ENCODE measurements at places on chromosomes 6 and 20.

DNA sequence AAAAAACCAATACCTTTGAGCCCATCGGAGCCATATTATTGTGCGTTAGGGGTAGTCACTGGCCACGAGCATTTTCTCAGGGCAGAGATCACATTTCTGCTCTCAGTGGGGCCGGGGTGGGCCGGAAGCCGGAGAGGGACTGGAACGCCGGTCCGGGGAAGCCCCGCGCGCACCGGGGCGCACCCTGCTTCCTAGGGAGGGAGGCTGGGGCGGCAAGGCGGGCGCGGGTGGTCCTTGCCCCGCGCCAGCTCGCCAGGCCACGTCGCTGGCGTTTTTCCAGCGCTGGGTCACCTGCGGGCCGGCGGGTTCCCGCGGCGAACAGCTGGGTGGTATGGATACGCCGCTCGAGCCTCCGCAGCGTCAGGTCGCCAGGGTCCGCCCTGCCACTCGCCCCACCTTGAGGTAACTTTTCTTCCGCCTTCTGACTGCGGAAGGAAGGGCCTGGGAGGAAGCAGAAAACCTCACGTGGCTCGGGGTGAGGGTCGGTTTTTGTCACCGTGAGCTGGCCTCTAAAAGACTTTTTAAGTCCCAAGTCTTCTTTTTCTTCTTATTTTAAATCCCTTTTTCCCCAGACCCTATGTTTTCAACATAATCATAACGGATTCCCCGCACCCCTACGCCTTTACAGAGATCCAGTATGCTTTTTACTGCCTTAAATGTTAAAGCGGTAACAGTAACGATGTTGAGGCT is 2.7 kb upstream of the EEF1A1 start:
- peak; percentile 86 for DNase-seq

GRCh38 chr6:13338038-13338437 is 9.7 kb upstream of the TBC1D7 start:
- no peak for DNase-seq

DNA sequence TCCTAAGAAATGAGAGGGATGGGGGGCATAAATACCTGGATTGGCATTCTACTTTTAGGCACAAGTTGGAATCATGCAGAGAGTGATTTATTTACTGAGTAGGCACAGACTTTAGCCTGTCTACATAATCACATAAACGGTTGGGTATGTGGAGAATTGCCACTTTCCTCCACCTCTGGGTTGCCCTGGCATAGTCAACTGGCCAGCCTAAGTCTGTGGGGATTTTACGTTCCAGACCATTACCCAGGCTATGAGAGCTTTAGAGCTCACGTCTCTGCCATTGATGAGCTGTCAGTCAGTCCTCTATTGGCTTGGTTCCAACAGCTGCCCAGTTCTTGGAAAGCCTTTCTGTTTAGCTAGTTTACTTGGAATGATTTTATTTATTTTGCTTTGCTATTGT is 5.0 kb upstream of the BHLHE23 start:
- no peak for DNase-seq

DNA sequence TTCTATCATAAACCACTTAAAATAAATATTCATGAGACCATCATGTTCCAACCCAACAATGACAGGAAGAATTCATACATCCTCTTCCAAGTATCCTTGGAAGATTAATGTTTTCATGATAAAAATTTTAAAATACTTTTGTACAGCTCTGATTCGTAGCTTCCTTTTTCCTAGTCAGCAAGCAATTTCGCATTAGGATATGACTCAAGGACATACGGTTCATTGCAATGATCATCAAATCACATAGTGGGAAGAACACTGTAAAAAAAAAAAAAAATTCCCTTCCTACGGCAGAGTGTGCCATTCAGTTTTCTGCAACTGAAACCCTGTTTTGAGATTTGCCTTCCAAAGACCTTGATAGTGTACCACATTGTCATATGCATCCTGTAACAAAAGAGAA is 35.3 kb upstream of the GFOD1 start:
- no peak for DNase-seq

DNA sequence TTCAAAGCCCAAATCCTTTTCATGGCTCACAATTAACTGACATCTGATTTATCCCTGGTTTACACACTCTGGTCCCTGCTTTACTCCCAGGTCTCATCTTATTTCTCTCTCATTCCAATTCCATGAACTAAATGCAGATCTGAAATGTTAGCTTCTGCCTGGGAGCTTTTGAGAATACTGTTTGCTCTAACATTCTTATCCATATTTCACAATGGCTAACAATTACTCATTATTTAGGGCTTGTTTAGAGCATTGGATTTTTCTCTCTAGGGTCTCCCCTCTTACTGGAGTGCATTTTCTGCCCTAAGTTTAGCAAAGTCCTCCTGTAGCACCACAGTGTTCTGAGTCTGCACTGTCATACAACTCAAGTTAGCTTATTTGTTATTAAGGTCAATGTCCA is 121.5 kb upstream of the HCRTR2 start:
- DNase-seq, result no peak

GRCh38 chr6:31814677-31815024 is 432 bp downstream of the HSPA1L start:
- DNase-seq, result peak; percentile 56

GRCh38 chr20:21508230-21509078 is 5.4 kb downstream of the NKX2-2 start:
- no peak for DNase-seq

DNA sequence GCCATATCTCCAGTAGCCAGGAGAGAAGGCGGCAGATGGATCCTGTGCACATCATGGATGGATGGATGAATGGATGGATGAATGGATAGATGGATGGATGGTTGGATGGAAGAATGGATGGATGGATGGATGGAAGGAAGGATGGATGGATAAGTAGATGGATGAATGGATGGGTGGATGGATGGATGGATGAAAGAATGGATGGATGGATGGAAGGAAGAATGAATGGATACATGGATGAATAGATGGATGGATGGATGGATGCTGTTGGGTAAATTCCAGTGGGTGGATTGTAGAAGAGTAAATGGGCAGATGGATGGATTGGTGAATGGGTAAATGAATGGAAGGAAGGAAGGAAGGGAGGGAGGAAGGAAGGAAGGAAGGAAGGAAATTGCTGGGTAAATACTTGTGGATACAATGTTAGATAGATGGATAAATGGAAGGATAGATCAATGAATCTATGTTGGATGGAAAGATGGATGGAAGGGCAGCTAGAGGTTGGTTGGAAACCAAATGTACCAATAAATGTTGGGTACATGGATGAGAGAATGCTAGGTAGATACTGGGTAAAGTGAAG is 19.5 kb downstream of the PTGIS start:
- DNase-seq, result no peak

DNA sequence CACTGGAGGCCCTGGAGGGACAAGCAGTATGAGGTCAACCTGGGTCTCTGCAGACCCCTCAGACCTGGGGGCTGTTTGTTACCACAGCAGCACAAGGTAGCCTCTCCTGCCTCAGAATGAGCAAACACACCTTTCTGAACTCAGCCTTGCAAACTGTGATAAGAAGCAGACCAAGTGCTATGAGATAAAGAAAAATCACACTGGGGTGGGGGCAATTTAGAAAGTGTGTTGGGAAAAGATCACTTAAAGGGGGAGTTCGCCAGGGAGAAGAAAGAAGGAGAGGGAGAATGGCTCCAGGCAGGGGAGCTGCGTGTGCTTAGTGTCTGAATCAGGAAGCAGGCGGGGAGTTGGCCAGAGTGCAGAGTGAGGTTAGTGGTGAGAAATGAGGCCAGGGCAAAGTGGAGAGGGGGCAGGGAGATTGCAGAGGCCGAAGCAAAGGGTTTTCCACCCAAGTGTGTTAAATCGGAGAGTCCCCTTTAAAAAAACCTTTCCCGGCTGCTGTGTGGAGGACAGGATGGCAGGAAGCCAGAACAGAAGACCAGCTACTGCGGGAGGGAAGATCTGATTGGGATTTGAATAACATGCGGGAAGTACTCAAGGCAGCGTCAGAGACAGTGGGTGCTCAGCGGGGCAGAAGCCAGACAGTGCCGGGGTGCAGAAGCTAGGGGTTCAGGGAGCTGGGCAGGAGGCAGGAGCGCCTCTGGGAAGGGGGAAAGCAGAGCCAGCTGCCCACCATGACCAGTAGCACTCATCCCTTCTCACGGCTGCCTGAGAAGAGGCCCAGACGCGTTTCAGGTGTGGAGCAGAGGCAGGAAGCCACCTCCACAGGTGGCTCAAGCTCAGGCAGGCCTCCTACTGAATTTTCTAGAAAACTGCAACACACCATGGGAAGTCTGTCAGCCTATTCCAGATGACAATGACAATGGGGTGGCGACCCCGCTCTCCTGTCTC is 9.0 kb downstream of the ADA start:
- DNase-seq, result peak; percentile 26

DNA sequence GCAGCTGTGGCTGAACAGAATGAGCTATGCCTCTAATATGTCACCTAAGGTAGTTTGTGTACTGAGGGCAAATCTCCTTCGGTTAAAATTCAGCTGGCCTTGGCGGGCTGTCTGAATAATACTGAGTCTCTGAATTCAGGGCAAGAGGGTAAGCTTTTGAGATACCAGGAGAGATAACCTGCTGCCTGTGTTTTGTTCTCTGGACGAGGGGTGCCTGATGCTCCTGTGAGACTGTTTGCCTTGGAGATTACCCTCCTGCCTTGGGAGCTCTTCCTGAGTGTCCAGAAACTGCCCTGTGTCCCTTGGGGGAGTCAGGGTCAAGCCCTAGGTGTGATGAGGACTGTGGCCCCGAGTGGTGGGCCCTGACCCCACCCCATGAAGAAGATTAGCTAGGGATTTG is 282.9 kb downstream of the KIF16B start:
- DNase-seq, result no peak

DNA sequence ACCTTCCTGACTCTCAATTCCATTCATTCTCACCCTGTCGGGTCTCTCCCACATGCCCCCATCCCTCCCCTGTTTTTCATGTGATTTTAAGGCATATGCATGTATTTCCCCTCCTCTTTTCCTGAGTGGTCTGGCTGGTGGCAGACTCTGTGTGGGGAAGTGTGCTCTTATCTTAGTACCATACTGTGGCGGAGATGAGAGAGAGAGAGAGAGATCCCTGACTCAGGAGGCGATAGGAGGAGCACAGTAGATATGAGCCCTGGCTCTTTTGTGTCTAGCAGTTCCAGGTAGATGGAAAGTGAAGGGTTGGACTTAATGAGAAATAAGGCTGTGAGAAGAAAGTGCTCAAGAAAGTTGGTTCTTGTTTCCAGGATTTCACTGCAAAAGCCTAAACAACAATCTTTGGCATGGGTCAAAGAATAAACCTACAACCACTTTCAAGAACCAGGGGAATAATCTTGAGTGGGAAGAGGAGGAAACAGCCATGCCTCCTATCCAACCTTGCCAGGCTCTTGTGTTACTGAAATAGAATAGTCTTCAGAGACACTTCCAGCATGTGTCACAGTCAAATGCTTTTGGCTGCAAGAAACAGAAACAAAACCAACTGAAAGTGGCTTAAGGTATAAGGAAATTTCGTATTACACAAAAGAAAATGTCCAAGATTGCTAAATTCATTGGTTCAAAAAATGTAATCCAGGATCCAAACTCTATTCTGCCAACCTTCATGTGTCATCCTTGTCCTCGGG is 123.8 kb upstream of the MYLIP start:
- no peak for DNase-seq

- no peak for DNase-seq
Measured at GRCh38 chr6:34300332-34300751, 51.5 kb upstream of the SMIM29 start.

- no peak for DNase-seq
Measured at GRCh38 chr6:130600880-130601341, 226.3 kb upstream of the SMLR1 start.

DNA sequence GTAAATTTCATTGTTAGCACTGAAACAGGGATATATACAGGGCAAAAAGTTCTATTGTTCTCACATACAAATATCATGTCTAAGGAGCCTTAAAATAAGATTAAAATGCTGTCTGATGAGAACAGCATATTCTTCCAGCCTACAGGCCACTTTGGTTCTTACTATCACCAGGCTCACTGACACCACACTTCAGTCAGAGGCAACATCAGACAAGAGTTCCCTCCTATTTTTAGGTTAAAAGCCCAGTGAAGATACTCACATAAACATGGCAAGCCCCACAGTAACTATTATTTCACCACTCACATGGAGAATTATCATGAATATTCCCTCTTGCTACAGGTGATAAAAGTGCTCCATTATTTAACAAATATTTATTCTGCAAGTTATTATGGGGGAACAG is 175.8 kb downstream of the ISM1 start:
- DNase-seq, result no peak

DNA sequence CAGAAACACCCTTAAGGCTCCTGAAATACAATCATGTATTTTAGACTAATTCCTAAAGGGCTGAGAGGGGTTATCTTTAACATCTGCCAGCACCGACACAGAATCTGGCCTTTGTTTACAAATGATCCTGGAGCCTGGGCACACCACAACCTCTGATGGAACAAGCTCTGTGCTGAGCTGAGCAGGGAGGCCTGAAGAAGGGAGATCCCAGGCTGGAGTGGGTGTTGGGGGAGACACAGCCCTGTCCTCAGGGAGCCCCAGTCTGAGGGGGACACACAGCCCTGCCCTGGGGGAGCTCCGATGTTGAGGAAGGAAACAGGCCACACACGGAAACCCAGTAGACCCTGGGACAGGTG is 130.5 kb downstream of the VEGFA start:
- no peak for DNase-seq

DNA sequence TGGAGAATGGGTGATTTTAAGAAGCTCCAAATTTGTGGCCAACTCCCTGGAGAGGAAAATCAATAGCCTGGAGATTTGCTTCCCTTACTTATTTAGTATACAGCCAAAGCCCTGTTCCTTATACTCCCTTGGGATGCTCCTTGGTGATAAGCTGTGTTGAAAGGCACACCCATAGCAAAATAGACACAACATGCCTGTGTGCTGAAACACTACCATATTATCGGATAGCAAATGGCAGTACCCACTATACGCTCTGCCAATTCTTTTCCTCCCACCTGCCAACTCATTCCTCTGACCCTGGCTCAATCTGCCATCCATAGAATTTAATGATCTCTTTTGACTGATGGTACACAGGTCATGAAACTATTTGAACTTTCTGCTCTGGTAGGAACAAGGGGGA is 98.2 kb downstream of the CLIC5 start:
- DNase-seq, result no peak

DNA sequence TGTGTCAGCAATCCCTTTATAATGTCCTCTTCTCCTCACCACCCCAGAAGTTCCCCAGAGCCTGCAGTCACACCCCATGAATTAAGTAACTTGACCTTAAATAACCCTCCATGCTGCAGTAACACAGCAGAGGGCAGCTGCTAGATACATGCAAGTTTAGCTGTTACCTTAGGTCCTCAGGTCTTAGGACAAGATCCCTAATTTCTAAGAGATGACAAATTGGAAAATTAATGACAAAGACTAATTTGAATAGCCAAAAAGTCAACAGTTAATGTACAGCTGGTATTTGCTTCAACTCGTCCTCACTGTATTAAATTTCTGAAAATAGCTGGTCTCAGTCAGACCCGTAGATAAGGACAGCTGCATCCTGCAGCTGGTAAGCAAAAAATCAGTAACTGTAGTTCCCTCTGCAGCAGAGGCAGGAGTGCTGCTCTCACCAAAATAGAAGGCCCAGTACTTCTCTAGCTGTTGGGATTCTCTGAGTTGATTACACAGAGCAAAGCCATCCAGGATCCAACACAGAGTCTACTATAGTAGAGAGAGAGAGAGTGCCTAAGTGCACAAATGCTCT is 62.4 kb downstream of the TNFRSF21 start:
- no peak for DNase-seq

Measured in CD8-positive, alpha-beta T cell (primary cell).